Stimulated activated CD8-positive, alpha-beta memory T cell treated with anti-CD3 and anti-CD28 coated beads, Interleukin-4, amount 100 ng/mL, for 24 hours (primary cell): ENCODE measurements at places on chromosomes 3 and 15.
A peak's percentile ranks its signal among the peaks of the same experiment; 100 is the strongest.

DNA sequence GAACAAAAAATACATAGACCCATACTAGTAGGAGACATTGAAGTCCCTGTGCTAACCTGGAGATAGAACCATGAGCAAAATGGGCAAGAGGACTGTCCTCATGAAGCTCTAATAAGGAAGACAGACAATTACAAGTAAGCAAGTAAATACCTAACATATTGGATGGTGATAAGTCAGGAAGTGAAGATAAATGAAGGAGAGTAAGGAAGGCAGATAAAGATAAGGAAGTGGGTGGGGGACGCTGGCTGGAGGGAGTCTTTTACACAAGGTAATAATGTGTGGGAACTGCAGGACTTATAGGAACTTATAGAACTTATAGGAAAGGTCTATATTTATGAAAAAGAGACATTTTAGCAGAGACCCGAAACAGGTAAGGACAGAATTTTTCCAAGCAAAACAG is 148.9 kb upstream of the ABI3BP start:
- no peak for DNase-seq

GRCh38 chr15:63612300-63612699 is 15.1 kb downstream of the FBXL22 start:
- no peak for DNase-seq

- DNase-seq: peak; percentile 32
Measured at GRCh38 chr3:125310623-125311081, 64.5 kb downstream of the ZNF148 start.

GRCh38 chr15:75091814-75092213 is 68.4 kb downstream of the PPCDC start:
- no peak for DNase-seq

- DNase-seq: no peak
Measured at GRCh38 chr3:147371140-147371539, 35.2 kb downstream of the ZIC4 start.

DNA sequence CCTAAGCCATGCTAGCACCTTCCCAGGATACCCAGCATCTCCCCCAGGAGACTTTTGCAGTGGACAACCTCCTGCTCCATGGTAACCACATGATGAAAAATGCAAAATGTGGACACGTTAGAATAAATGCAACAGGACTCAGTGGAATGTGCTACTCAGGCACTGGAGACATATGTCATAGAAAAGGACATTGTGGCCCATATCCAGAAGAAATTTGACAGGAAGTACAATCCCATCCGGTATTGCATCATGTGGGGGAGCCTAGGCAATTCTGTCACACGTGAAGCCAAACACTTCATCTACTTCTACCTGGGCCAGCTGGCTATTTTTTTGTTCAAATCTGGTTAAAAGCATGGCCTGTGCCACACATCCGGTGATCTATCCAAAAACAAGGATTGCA is 227.2 kb upstream of the GPR149 start:
- no peak for DNase-seq

- DNase-seq: no peak
Measured at GRCh38 chr3:193909387-193909786, 226.6 kb upstream of the HES1 start.

- DNase-seq: no peak
Measured at GRCh38 chr15:36696196-36696595, 116.8 kb downstream of the CDIN1 start.

DNA sequence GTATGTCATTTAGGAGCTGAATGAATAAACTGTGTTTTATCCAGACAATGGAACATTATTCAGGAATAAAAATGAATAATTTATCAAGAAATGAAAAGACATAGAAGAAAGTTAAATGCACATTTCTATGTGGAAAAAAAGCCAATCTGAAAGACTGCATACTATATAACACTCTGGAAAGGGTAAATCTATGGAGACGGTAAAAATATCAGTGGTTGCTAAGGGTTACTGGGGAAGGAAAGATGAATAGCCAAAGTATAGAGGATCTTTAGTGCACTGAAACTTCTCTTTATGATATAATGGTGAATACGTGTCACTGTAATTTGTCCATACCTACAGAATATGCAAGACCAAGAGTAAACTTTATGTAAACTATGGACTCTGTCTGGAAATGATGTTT is 46.0 kb upstream of the PEX5L start:
- DNase-seq: no peak

DNA sequence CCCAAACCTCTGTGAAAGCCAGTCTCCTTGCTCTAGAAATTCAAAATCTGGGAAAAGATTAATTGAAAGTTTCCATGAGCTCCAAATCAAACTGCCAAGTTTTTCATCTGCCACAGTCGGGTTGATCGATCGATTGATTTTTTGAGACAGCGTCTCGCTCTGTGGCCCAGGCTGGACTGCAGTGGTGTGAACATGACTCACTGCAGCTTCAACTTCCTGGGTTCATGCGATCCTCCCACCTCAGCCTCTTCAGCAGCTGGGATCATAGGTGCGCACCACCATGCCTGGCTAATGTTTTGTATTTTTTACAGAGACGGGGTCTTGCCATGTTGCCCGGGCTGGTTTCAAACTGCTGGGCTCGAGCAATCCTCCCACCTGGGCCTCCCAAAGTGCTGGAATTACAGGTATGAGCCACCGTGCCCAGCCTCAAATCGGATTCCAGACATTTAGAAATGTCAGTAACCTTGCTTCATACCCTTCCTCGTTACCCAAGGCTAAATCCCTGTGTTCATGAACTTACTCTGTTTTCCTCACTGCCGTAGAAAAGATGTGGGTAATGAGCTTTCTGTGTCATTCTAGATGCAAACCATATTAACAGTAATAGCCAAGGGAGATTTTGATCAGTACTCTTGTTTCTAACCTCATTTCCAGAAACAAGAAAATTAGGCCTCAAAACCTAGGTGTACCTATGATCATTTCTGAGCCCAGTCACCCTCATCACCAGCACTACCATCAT is 105.9 kb upstream of the AKAP13 start:
- no peak for DNase-seq

DNA sequence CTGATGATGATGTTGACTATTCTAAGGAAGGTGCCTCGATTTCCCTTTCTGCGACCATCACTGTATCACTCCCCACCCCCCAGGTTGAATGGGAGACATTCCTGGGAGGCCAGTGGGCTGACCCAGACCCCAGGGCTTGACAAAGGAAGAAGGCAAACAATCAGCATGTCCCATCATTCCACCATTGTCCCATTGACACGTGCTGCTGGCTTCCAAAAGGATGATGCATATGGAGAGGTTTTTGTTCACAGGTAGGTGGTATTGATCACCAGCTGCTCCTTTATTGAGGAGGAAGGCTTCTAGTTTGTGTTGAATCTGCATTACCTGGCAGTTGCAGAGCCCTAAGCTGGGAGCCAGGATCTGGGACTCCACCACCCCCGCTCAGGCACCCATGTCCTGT is 30.4 kb downstream of the RASGRF1 start:
- no peak for DNase-seq

- no peak for DNase-seq
Measured at GRCh38 chr15:63372018-63372705, 9.5 kb downstream of the CA12 start.

GRCh38 chr15:83362706-83363105 is 78.2 kb upstream of the BNC1 start:
- DNase-seq: no peak

DNA sequence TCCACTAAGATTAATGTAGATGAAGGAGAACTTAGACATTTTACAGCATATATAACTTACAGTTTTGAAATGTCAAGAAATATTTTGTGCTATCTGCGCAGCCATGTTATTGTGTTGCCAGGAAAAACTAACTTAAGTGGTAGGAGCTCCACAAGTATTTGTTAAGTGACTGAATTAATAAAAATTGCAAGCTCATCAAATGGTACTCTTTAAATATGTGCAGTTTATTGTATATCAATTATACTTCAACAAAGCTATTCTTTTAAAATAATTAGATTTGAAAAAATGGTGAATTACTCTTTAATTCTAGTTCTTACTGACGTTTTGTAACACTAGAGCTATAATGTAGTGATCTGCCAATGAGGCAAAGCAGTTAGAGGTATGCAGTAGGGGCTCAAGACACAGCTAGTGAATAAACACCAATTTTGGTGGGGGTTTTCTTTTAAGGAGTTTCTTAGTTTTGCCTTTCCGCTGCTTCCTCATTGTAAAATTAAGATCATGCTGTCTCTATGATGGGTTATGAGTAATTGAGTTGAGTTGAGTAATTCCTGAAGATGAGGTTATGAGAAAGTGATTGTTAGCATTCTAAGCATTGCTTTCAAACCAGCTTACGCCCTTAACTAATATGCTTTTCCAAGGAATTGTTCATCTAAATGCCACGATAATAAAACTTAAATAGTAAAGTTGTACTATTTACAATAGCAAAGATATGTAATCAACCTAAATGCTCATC is 10.9 kb upstream of the LXN start:
- no peak for DNase-seq

- DNase-seq: no peak
Measured at GRCh38 chr3:150623945-150624344, 20.8 kb downstream of the SELENOT start.

DNA sequence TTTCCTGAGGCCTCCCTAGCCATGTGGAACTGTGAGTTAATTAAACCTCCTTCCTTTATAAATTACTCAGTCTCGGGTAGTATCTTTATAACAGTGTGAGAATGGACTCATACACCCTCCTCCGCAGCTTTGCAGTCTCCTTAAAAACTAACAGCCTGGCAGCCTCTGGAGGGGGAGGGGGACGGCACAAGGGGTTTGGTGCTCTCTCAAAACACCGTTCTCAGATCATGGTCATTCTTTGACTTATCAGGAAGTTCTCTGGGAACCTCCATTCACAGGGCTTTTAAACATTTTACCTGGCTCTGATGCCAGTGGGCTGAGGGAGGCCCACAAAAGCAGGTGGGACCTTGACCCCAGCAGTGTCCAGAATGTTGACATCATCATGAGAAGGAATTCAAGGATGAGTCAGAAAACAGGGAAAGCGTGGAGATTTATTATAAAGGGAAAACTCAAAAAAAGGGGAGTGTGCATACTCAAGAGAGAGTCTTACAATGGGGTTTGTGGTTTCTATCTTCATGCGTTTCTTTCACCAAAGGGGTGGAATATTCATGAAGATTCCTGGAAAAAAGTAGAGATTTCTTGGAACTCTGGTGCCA is 43.9 kb downstream of the ONECUT1 start:
- no peak for DNase-seq

GRCh38 chr15:64046421-64047153 is at the start of gene DAPK2:
Gene DAPK2 (minus strand): TSS chr15:64046485. CDS start chr15:64040261, 6,224 bp downstream.
- DNase-seq: peak; percentile 53
